HTR-8/SVneo (cell line): ENCODE measurements at places on chromosomes 12 and 14.
A peak's percentile ranks its signal among the peaks of the same experiment; 100 is the strongest.

DNA sequence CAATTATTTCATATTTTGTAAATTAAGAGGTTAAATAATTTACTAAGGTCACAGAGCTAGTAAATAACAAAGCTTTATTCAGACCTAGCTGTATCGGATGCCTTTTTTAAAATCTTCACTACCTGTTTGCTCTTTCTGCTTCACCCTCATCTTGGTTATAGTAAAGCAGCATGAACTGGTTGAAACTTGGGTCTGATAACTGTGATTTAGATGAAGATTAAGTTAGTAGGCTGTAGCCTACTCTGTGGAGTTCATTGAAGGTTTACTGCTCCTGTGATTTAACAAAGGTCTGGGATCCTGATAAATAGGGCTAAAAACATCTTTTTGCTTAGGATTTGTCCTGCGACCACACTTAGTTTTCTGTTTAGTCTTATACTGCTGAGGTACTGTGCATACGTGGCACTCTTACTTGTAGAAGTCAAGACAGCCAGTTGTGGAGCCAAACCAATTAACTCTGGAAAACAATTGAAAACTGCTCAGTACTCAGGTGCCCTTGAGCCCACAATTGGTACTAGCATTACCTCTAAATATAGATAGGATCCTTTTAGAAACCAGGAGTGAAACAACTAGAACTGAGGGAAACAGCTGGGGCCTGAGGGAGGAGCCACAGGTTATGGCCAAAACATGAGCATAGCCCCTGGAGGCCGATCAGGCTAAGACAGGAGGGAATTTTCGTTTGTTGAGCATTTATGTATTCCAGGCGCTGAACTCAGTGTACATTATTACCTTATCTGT lies 2.3 kb downstream of the SPATS2 start:
- no peak for DNase-seq

DNA sequence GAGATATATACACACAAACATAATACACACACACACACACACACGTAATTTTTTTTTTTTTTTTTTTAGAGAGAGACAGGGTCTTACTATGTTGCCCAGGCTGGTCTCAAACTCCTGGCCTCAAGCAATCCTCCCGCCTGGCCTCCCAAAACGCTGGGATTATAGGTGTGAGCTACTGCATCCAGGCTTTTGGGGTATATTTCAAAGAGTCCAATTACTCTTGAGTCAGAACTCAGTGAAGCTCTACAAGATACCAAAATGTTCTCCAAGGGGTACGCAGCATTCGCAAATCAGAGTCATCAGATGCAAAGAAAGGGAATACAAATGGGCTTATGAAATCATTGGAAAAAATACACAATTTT lies 54.0 kb downstream of the PHLDA1 start:
- DNase-seq: no peak

DNA sequence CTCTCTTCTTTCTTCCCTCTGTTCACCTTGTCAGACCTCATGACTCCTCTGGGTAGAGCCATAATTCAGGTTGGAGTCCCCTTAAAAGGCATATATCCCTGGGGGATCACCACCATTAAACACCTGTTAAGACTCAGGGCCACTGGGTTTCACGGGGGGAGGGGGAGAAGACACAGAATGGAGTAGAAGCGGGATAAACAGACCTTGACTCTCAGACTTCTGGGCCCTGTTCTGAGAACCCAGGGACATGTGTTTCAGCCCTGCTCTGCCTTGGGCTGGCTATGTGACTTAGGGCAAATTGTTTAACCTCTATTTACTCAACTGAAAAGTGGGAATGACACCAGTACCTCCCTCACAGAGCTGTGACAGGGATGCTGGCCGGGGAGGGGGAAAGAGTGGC lies 4.6 kb downstream of the CDH24 start:
- no peak for DNase-seq

- no peak for DNase-seq
Observed at GRCh38 chr12:102959391-102959790, 1.9 kb downstream of the ASCL1 start.

- no peak for DNase-seq
Observed at GRCh38 chr14:96581026-96581425, 78.8 kb downstream of the PAPOLA start.

DNA sequence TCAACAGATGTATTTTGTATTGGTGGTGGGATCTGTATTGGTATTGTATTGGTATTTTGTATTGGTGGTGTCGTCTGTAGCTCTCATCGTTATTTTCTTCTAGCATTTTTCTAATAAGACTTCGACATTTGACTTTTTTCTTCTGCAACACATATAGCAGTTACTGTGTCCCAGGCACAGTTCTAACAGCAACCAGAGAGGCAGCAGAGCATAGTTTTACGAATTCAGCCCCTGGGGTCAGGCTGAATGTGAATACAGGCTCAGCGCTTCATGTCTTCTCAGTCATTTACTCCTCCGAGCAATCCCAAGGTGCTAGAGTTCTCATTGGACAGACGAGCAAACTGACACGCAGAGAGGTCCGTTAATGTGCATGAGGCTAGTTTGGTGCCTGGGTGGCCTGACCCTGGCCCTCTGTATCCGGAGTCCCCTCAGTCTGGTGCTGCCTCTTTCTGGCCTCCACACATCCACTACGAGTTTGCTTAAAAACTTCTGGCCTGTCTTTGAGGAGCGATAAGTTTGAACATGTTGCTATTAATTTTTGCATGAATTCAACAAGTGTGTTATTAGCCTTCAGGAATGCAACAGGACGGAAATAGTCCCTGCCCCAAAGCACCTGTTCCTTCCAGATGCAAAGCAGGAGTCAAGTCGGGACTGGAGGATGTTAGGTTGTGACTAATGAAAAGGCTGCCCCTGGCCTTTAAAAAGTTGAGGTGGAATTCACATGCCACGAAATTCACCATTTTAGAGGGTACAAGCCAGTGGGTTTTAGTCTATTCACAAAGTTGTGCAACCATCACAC lies 87.0 kb downstream of the GLT1D1 start:
- no peak for DNase-seq

DNA sequence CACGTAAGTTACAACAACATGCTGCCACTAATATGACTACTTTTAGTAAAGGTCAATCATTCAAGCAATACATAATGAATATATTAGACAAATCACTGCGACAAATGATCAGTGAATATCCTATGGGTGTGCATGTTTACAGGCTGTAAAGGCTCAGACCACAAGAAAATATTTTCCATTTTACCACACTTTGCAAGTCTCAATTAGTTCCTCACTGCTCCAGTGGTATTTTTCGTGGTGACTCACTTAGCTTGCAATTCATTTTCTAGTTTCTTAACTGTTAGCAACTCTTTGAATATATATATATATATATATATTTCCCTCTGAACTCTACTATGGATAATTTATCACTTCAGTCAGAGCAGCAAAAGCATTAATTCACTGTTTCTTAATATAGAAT lies 96.9 kb downstream of the EML5 start:
- no peak for DNase-seq

DNA sequence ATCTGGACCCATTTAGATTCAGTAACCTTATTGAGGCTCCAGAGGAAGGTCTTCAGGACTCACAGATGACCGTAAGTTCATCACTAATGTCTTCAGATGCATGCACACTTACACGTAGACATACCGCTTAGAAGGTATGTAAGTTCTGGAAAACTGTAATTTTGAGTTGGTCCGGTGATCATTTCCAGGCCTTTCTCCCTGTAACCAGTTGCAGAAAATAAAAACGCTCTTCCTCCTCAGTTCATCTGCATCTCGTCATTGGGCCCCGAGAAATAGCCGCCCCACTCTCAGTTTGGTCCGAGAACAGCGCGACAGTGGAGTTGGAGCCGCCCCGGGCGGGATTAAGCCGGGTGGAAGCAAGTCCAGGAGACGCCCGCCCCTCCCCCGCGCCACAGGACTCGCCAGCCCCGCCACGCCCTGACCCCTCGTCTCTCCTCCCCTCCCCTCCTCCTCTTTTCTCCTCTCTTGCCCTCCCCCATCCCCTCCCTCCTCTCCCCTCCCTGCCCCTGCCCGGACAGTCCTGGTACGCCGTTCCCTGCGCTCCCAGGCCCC lies 83.7 kb downstream of the TNFAIP2 start:
- DNase-seq: no peak

DNA sequence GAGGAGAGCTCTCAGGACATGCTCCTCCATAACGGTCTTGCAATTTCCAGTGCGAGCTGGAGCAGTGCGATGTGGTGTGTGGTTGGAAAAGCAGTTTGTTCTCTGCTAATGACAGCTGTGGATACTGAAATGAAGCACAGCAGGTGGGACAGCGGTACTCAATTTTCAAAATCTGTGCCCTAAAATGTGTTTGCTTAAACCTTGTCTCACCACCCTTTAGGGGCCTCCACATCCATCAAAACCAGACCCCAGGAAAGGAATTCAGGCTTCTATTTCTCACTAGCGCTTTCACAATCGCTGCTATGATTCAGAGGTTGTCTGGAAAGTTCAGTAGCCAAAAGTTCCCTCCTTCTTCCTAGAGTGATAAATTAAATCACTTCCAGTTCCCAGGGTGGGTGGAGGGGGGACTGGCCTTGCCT lies 440.8 kb downstream of the EGLN3 start:
- DNase-seq: peak; percentile 3

DNA sequence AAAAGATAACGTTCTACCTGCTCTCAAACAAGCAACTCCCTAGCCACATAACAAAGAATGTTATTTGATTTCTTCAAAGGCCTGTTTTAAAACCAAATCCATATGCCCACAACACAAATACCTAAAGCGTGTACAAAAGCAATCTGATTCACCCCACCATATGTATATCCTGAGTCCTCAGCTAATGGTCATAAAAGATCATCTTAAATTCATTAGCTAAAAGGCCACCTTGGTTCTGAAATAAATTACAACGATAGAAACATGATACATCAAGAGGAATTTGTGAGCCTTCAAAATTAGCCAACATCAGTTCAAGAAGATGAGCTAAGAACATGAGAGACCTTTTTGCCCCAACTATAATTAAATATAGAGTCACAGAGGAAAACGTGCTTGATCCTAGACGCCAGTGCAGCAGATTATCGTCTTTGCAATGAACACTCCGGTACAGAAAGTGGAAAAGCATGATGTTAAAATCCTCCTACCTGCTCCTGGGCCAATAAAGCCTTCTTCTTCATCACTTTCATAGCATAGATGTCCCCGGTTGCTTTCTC lies 20.0 kb downstream of the CIT start:
- no peak for DNase-seq

- no peak for DNase-seq
Observed at GRCh38 chr12:111387747-111388323, 17.9 kb upstream of the SH2B3 start.
